Astrocyte of the spinal cord (primary cell): ENCODE measurements at places on chromosomes 1 and 21.
A peak's percentile ranks its signal among the peaks of the same experiment; 100 is the strongest.

DNA sequence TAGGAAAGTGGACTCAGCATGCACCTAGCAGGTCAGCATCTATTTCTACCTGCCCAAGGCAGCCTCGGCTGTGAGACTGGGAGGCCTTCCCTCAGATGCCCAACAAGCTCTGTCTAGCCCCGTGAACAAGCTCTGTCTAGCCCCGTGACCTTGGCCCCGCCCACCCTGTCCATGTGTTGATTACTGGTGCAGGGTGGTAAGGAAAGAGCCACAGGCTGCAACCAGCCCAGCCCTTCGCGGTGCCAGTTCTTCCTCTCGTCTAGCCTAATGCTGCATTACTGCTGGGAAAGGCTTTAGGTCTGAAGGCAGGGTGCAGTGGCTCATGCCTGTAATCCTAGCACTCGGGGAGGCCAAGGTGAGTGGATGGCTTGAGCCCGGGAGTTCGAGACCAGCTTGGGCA is 2.2 kb downstream of the GPR153 start:
- DNase-seq = no peak

GRCh38 chr1:31815752-31816500 is at the start of gene SPOCD1:
Gene SPOCD1, minus strand, starts transcription at chr1:31816022. Its CDS starts 689 bp downstream, at chr1:31815333.
- peak; percentile 71 for DNase-seq

- no peak for DNase-seq
These were observed 52.8 kb downstream of the TOMM20 start for GRCh38 chr1:235075777-235076308.

- no peak for DNase-seq
These were observed 28.7 kb downstream of the NBPF3 start for GRCh38 chr1:21468599-21468998.

- DNase-seq = no peak
These were observed 13.0 kb upstream of the DENND2D start for GRCh38 chr1:111213412-111213811.

- DNase-seq = no peak
These were observed 3.8 kb downstream of the EFNA3 start for GRCh38 chr1:155082301-155083051.

- DNase-seq = peak; percentile 14
These were observed 5.0 kb upstream of the CDC14A start for GRCh38 chr1:100347009-100347966.

GRCh38 chr1:20255666-20256065 is 35.0 kb upstream of the VWA5B1 start:
- peak; percentile 73 for DNase-seq

DNA sequence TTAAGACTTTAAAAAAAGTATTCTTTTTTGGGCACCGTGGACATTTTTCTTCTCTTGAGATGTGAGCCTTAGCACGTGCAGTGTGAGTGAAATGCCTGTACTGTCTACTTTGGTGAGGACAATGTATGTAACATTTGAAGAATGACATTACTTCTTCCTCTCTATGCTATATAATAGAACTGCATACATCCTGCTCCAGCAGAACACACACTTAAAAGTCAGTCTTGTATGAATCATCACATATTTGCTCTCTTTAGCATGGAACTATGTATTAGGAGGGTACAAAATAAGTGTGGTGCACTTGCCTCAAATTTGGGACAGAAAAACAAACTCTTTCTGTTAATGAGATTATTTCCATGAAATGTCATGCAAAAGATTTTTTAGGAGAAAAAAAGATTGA is 358.4 kb upstream of the SGIP1 start:
- no peak for DNase-seq

DNA sequence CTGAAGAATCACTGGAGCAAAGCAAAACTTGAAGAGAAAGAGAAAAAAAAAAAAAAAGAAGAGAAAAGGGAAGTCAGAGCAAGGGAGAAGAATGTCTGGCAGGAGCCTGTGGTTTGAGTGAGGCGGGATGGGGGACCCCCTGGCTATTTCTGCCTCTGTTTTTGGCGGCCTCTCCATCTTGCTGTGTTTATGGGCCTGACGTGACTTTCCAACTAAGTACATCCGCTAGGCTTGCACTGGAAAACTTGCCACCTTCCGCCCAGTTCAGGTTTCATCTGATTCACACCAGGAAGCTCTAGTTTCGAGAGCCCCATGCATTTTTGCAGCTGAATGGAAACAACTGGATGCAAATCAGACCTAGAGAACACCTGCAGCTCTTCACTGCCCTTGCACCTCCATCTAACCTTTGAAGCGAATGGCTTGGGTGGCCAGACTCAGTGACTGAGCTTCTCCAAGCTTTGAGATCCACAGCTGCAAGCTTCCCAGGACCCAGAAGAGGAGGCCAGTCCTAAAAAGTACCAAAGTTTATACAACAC is 28.0 kb downstream of the TBX15 start:
- peak; percentile 76 for DNase-seq

DNA sequence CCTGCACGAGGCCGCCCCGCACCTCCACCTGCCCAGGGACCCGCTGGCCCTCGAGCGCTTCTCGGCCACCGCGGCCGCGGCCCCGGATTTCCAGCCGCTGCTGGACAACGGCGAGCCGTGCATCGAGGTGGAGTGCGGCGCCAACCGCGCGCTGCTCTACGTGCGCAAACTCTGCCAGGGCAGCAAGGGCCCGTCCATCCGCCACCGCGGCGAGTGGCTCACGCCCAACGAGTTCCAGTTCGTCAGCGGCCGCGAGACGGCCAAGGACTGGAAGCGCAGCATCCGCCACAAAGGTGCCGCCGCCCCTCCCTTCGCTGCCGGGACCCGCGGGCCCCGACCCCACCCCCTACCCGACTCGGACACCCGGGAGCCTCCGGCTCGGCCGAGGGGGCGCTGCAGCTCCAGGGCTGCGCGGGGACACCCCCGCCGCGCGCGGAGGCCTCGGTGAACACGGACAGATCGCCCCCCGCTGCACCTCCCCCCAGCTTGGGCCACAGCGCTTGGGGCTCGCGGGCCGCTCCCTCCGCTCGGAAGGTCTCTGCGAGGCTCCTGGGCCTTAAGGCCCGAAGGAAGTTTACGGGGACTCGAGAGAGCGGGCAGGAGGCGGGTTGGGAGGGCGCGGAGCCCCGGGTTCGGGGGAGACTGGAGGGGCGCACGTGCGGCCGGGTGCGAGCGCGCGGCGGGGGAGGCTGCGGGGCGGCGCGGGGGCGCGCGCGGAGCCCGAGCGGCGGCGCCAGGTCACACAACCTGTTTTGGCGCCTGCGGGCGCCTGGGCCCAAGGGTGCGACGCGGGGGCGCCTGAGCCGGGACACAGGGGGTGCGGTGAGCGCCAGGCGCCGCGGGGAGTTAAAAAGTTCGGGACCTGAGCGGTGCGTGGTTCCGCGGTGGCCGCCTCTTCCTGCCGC is 1.2 kb downstream of the SAMD11 start:
- DNase-seq = no peak

DNA sequence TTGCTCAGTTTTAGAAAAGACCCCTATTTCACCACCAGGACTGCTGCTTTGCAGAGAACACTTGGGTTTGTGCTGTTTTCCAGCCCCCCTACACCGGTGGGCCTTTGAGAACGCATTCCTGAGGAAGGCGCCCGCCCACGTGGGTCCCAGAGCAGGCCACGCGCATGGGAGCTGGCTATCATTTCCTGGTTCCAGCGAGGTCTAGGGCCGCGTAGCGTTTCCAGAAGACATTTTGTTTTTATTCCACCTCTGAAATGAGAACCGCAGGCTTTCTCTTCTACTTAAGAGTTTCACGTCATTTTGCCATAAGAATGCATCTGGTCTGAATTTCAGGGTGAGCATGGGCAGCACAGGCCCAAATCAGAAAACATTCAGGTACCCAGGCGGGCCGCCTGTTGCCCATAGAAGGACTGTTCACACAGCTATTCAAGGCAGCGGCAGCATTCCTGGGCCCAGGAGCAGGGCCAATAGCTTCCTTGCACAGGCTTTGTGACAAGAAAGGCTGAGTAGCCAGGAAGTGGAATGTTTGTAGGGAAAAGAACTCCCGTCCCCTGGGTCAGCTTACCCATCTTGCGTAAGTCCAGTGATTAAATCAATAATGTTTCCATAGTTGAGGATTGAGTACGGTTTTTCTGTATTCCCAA is 1.4 kb upstream of the KLHL21 start:
- peak; percentile 85 for DNase-seq

GRCh38 chr1:36675106-36675505 is 192.4 kb upstream of the CSF3R start:
- DNase-seq = no peak

DNA sequence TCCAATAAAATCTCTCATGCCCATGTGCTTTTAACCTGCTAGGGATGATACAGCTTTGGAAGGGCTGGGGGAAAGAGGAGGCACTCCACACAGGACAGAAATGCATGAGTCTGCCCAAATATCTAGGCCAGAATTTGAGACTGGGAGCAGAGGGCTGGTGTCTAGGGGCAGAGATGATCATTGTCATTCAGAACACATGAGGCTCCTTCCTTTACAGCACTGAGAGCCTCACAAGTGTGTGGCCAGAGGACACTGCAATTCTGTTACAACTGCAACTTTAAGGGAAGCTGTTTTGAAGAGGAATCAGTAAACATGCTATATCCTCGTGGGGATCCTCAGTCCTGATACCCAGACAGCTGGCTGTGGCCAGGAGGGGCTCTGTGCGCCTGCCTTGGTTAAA is 541.3 kb downstream of the OMA1 start:
- DNase-seq = no peak

GRCh38 chr1:42017259-42017658 is 98.5 kb upstream of the HIVEP3 start:
- no peak for DNase-seq

GRCh38 chr1:67853704-67854103 is 20.4 kb upstream of the GNG12 start:
- peak; percentile 92 for DNase-seq

- DNase-seq = no peak
These were observed 18.3 kb downstream of the RCSD1 start for GRCh38 chr1:167648252-167648849.

DNA sequence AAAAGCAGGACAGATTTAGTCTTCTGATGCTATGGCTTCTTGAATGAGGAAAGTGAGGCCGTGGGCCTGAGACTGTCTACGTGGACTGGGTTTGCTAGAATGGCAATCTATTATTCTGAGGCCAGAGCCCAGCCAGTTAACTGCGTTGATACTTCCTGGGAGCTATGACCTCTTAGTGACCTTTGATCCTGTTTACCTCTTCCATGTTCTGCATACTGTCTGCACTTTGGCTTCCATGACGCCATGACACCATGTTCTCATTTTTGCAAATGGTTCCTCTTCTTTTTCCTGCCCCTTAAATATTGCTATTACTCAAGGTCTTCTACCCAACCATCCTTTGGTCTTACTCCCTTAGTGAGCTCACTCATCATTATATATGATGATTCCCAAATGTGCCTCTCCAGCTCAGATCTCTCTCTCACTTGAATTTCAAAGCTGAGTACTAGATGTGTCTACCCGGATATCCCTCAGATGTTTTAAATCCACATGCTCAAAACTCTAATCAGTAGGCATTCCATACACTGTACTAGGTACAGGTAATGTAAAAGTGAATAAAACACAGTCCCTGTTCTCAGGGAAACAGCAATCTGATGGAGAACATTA is 66.1 kb upstream of the ATP1A1 start:
- DNase-seq = no peak

DNA sequence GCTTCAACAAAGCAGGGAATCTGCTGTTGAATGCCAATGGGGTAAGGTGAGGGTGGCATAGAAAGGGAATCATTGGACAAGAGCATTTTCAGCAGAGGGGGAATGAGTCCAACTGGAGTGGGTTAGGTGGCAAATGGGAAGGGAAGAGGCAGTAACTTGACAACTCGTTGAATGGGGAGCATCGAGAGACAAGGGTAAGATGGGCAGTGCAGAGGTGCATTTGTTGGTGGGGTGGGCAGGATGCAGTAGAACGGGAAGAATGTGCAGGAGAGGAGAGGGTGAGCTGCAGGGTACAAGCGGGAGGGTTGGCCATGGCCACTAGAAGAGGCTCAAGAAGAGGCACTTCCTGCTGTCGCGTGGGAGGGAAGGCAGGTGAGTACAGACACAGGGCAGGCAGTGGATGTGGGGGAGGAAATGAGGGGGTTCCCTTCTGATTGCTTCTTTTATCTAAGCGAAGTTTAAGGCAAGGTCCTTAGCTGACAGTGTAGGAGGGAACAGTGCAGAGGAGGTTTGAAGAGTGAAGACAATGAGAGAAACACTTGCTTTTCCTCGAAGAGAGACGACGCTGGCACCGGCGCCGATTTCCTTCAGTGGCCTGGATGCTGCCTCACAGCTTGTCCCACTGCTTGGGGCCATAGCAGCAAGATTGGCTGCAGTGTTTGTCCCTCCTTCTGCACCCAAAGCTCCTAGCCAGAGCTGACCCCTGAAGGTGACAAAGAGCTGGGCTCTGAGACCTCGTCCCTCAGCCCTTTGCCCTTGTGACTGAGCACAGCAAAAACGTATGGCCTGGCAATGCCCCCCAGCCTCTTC is 3.2 kb upstream of the IKBKE start:
- DNase-seq = no peak

DNA sequence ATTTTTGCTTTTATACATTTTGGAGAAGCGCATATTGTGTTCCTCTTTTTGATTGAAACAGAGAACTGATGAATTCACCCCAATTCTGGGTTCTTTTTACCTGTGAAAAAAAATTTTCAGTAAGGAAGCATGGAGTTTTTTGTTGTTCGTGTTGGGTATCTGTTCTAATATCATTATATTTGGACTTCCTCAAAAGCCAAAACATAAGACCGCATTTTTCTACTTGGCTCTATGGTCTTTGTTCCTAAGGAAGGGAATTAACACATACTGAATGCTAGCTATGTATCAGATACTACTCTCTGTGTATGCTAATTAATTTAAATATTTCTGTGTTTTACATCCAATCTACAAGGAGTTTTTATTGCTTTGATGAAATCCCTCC is 12.9 kb downstream of the EPB41 start:
- DNase-seq = no peak

DNA sequence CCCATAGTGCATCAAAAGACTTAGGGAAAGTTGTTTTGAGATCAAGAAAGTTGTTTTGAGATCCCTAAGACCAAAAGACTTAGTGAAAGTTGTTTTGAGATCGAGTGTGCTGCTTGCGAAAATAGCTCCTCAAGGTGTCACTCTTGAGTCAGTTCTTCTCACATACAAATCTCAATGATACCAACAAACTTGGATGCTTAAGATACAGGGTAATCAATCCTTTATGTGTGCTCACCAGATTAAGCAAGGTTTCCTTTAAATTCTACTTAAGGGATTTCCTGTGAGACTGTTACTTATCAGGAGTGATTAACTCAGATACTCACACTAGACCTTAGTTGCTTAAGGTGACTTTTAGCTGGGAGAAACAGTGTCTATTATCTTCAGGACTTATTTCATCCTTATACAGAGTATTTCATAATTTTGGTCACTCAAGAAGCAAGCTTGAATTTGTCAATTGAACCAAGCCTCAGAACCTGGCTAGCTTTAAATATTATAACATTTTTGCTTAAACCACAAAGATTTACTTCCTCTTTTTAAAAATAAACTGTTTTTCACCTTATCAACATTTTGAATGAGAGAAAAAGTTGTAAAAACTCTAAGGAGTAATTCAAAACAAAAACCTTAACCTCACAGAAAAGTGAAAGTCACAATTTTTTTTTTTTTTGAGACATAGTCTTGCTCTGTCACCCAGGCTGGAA is 8.0 kb upstream of the RLF start:
- DNase-seq = peak; percentile 70

DNA sequence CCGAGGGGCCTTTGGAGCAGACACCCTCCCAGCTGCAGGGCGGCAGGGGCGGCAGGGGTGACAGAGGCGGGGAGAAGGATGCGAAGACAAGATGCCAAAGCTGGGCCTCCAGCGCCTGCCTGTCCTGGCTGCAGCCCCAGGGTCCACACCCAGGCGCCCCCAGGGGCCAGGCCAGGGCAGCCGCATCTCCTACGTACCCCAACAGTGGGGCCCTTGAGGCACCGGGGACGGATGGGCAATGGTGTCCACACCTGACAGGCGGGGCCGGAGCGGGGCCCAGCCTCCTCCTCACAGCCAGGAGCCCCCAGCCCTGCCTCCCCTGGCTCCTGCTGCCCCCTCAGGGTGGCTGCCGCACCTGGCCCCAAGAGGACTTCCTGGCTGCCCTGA is 7.2 kb downstream of the B3GALT6 start:
- DNase-seq = no peak
